Natural killer cell treated with Interleukin-12 subunit alpha and Interleukin-12 subunit beta and Interleukin-15 and Interleukin-18, amount 100 ng/mL, for 72 hours (primary cell): ENCODE measurements at places on chromosomes 1 and 21. TPM values are rescaled to one million over a fixed set of nuclear protein-coding genes. Genes with fewer than 3 reads are reported as not detected.

IL22RA1 gene
- not detected for total RNA-seq

DNA sequence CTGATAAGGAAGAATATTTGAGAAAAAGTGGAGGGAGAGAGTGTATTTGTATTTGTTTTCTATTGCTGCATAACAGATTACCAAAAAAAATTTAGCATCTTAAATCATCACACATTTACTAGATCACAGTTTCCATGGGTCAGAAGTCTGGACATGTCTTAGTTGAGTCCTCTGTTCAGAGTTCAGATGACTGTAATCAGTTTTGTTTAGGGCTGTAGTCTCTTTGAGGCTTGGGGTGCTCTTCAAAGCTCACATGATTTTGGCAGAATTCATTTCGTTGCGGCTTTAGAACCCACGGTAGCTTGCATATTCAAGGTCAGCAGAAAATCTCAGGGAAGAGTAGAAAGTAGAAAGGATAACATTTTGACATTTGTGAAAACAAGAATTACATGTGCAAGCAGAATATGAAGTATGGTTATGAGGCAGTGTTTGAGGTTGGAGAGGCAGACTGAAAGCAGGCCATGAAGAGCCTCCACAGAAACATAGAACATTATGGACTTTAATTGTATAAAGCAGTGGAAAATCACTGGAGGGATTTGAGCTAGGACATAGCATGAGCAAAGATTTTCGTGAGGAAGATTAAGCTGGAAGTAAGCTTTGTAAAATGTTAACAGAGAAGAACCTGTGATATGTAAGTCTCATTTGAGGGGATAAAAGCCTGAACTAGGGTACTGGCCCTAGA lies 110.6 kb upstream of the GPR52 start:
- H3K4me1 ChIP-seq = peaks cover 10% of the 10 kb centered on the region
- H3K27me3 ChIP-seq = no peaks in the 10 kb centered on the region
- H3K36me3 ChIP-seq = peaks cover 10% of the 10 kb centered on the region
- H3K27ac ChIP-seq = no peak overlapping the region
- DNase-seq = no peak

S100A3 gene
- total RNA-seq = not detected

DNA sequence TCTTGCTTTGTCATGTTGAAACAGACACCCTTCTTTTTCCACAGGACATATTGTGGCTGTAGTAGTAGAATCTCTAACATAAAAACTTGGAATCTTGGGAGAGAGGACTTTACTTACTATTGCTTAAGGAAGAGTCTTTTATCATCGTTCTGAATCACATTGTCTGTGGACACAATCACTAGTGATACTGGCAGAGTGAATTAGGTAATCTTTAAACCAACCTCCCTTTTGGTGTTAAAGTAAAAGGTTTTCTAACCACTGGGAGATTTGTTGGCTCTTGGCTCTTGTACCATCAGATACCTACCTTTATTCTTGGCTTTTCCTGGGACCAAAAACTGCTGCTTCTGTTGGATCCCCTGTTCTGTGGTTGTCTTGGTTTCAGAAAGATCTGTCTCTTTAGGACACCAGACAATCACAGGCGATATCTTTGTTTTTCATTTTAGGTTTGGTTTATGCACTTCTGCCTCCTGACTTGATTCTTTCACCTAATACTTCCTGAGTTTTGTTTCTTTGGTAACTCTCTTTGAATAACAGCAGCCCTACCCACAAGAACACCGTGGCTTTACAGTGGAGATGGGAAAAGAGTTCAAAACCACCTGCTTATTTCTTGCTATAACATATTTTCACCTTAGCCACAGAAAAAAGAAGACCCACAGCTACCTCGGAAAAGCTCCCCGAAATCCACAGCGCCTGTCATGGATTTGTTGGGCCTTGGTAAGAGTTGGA lies 36.6 kb upstream of the ZFP69B start:
- DNase-seq = no peak
- H3K27ac ChIP-seq = peak overlapping the region; percentile 89
- H3K27me3 ChIP-seq = no peaks in the 10 kb centered on the region
- H3K4me3 ChIP-seq = peak overlapping the region; percentile 43

SPOCD1 gene
- total RNA-seq = not detected

KRTAP20-4 gene
- not detected for total RNA-seq

TMEM79 gene
- total RNA-seq = 12.0 TPM

TRIM62 gene
- total RNA-seq = 15.0 TPM
